Ascending aorta (tissue), 2 donors: ENCODE measurements at places on chromosomes 1 and 21. TPM values are rescaled to one million over a fixed set of nuclear protein-coding genes. Genes with fewer than 3 reads are reported as not detected.

Gene C1orf94
- total RNA-seq: not detected

DNA sequence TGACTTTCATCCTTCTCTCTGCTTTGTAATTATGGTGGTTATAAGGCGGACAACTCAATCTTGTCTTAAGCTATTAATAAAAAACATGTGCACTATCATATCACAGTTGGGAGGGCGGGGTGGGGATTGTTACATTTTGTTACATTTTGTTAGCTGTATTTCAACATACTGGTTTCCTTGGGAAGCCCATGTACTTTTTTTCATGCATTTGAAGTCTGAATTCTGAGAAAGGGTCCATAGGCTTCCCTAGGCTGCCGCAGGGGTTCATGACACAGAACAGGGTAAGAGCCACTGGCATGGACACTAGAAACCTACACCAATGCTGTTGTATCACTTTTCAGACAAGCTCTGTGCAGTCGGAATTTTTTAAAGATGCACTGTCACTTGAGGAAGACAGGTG is 178.8 kb downstream of the ETS2 start:
- no peak for DNase-seq
- H3K4me3 ChIP-seq: no peak overlapping the region
- peak overlapping the region; percentile 70 for H3K27ac ChIP-seq
- peaks cover 44% of the 10 kb centered on the region for H3K4me1 ChIP-seq

DNA sequence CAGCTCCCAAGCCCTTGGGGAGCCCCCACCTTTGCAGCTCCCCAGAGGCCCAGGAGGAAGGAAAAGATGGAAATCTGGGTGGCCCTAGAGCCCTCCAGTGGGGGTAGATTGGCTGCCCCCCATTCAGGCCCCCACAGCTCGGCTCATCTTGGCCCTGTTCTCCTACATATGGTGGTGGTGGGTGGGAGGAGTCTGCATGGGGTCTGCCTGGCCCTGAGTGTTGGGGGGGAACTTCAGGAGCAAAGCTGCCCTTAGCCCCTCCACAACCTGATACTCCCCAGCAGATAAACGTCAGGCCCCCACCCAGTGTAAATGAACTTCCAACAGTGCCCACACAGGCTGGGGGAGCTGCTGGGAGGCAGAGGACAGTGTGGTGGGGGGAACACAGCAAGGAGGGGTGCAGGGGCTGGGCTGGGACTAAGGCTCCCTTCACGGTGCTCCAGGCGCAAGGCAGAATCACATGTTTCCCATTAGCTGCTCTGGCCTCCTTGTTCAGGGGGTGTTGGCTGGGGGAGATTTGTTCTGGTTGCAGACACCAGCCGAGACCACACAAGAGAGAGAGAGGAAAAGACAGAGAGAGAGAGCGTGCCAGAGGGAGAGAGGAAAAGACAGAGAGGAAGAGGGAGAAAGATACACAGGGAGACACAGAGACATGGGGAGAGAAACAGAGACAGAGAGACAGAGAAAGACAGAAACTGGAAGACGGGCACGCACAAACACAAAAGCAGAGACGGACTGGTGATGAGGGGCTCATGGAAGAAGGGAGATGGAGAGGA is 42.6 kb downstream of the AHDC1 start:
- no peaks in the 10 kb centered on the region for H3K27me3 ChIP-seq
- peaks cover 75% of the 10 kb centered on the region for H3K4me1 ChIP-seq
- H3K36me3 ChIP-seq: peaks cover 11% of the 10 kb centered on the region
- DNase-seq: no peak

DNA sequence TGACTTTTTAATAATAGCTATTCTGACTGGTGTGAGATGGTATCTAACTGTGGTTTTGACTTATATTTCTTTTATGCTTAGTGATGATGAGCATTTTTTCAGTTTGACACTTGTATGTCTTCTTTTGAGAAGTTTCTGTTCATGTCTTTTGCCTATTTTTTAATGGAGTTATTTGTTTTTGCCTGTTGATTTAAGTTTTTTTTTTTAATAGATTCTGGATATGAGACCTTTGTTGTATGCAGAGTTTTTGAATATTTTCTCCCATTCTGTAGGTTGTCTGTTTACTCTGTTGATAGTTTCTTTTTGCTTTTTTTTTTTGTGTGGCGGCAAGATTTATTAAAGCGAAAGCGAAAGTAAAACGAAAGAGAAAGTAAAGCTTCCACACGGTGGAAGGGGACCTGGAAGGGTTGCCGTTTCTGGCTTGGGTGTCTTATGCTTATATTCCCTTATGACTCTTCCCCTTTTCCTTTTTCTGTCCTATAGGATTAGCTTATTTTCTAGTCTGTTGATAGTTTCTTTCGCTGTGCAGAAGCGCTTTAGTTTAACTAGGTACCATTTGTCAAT is 67.6 kb downstream of the TBX19 start:
- H3K27me3 ChIP-seq: no peaks in the 10 kb centered on the region
- peak overlapping the region; percentile 40 for H3K4me3 ChIP-seq
- no peaks in the 10 kb centered on the region for H3K36me3 ChIP-seq
- peaks cover 5% of the 10 kb centered on the region for H3K4me1 ChIP-seq

DNA sequence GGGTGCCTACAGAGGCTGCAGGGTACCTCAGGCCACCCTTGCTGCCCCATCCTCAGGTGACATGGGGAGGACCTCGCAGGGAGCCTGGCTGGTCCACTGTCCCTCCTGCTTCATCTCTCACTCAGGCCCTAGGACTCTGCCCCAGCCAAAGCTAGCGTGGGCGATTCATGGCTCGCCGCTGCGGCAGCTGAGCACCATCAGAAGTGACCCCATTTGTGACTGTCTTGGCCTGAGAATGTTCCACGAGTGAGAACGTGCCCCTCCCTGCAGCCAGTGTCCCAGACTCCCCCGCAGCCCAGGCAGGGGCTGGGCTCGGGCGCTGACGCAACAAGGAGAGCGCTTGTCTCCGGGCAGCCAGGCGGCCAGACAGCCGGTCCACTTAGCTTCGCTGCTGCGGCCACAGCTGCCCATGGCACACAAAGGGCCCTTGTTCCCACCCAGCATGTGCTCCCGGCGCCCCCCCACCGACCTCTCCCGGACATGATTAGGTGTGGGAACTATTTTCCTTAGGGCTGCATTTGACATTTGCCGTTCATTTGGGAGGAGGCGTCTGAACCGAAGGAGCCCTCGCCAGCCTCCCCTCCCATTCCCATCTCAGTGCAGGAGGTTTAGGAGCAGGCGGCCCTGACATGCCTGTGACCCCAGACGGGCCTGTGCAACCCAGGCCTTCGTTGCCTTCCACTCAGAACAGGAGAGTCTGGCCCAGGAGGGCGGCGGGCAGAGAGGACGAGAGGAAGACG is 19.3 kb upstream of the POFUT2 start:
- peaks cover 3% of the 10 kb centered on the region for H3K4me1 ChIP-seq
- peak overlapping the region; percentile 3 for H3K4me3 ChIP-seq
- DNase-seq: peak; percentile 36
- H3K27ac ChIP-seq: peak overlapping the region; percentile 71

Gene PLA2G2C
- total RNA-seq: not detected

GRCh38 chr1:223102797-223103533 is 40.1 kb downstream of the TLR5 start:
- no peak overlapping the region for H3K4me3 ChIP-seq
- no peaks in the 10 kb centered on the region for H3K4me1 ChIP-seq
- no peak for DNase-seq
- no peaks in the 10 kb centered on the region for H3K27me3 ChIP-seq
- H3K27ac ChIP-seq: no peak overlapping the region

Gene ALDH9A1
- 58.0 TPM for total RNA-seq

DNA sequence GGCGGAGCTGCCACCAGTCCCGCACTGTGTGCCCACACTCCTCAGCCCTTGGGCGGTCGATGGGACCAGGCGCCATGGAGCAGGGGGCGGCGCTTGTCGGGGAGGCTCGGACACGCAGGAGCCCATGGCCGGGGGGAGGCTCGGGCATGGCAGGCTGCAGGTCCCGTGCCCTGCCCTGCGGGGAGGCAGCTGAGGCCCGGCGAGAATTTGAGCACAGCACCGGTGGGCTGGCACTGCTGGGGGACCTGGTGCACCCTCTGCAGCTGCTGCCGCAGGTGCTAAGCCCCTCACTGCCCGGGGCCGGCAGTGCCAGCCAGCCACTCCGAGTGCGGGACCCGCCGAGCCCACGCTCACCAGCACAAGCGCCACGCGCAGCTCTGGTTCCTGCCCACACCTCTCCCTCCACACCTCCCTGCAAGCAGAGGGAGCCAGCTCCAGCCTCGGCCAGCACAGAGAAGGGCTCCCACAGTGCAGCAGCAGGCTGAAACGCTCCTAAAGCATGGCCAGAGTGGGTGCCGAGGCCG is 267.7 kb downstream of the RYR2 start:
- no peaks in the 10 kb centered on the region for H3K36me3 ChIP-seq
- H3K4me1 ChIP-seq: no peaks in the 10 kb centered on the region
- H3K4me3 ChIP-seq: no peak overlapping the region
- no peaks in the 10 kb centered on the region for H3K27me3 ChIP-seq
- no peak overlapping the region for H3K27ac ChIP-seq

DNA sequence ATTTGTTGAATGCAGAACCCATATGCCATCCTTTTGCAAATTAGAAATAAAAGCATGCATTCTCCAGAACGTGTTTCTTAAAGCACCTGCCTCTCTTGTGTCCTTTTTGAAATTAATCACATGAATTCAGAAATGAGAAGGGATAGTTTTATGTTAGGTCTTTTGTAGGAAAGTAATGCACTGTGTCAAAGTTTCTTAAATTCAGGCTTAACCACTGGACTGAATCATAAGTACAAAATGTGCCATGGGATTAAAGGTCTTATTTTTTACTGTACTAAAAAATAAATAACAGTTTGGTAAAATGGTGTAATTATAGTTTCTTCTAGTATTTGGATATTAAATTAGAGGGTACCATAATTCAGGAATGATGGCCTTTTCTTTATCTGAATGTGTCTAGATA is 290.1 kb upstream of the USP25 start:
- no peak for DNase-seq
- H3K4me1 ChIP-seq: no peaks in the 10 kb centered on the region
- no peak overlapping the region for H3K4me3 ChIP-seq
- H3K36me3 ChIP-seq: no peaks in the 10 kb centered on the region
- H3K27ac ChIP-seq: no peak overlapping the region

DNA sequence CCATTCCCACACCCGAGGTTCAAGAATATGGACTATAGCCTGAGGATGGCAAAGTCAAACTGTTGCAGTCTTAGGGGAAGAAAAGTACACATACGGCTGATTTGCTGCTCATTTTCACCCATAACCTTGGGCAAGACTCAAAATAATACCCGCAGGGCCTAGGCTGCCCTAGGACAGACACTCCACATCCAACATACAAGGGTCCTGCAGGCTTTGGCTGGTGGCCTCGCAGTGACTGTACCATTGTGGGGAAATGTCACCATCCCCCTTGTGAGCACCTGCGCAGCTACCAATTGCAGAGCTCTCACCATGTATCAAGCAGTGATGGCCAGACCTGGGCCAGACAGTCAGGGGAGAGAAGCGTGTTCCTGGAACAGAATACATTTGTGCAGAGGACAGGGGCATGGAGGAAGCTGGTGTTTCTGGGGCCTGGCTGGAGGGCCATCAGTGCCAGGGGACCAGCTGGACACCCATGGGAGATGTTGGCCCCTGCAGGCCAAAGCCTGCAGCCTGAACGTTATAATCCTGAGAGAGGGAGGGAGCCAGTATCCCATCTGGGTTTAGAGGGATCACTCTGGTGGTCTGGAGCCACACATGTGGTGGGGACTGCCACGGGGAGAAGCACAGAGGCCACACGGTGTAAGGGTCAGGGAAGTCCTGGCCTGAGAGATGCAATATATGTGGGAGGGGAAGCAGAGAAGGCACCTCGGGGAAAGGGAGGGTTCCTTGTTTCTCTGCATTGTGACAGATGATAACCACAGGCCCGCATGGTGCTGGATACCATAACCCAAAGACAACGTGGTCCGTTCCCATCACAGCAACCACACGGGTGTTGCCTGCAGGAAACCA is 101.2 kb downstream of the GLIS1 start:
- no peak overlapping the region for H3K27ac ChIP-seq
- no peaks in the 10 kb centered on the region for H3K4me1 ChIP-seq
- DNase-seq: no peak
- H3K4me3 ChIP-seq: no peak overlapping the region
- no peaks in the 10 kb centered on the region for H3K36me3 ChIP-seq

- no peaks in the 10 kb centered on the region for H3K27me3 ChIP-seq
- H3K27ac ChIP-seq: no peak overlapping the region
Observed at GRCh38 chr1:86641318-86641717, 63.1 kb upstream of the SH3GLB1 start.

Gene MAP10
- 0.85 TPM for total RNA-seq

DNA sequence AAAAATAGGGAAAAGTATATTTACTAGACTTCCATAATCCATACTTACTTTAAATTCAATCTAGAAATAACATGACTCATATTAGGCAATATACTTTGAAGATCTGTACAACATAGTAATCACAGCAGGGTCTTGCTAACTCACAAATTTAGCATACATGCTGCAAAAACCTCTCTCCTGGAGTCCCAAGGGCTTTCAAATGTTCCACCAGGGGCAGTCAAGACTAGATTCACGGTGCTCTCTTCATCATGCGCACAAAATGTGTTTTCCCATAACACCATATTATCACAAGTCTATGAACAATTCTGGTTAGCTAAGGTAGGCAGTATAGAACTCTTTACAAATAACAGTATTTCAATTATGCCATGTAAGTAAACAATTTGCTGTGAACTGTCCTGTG is 45.8 kb downstream of the SSX2IP start:
- no peak for DNase-seq
- no peaks in the 10 kb centered on the region for H3K4me1 ChIP-seq
- H3K36me3 ChIP-seq: peaks cover 8% of the 10 kb centered on the region
- no peak overlapping the region for H3K27ac ChIP-seq
- no peak overlapping the region for H3K4me3 ChIP-seq

Gene SELP
- total RNA-seq: 40.0 TPM

GRCh38 chr21:42581993-42582786 is 68.5 kb downstream of the SLC37A1 start:
- no peak for DNase-seq
- no peaks in the 10 kb centered on the region for H3K27me3 ChIP-seq
- no peaks in the 10 kb centered on the region for H3K4me1 ChIP-seq
- H3K4me3 ChIP-seq: no peak overlapping the region
